ENCODE measurements at places on chromosomes 1 and 21.

- no peak for DNase-seq
Measured at GRCh38 chr1:171904778-171905450, 63.6 kb downstream of the DNM3 start.

DNA sequence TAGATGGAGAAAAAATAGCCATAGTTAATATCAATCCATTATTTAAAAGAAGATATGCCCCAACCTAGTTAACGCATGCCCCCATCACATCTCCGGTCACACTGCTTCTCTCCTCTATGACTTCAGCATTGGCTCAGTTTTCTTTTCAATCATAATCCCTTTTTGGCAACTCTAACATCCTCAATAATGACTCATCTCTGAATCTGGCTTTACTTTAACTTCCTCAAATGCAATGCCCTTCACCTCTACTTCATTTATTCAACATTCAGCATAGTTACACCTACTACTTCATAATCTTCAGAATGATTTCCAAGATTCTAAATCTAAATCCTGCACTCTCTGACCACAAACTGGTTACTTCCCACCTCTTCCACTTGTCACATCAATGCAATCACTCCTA lies 417.3 kb downstream of the USH2A start:
- peak; percentile 20 for DNase-seq

DNA sequence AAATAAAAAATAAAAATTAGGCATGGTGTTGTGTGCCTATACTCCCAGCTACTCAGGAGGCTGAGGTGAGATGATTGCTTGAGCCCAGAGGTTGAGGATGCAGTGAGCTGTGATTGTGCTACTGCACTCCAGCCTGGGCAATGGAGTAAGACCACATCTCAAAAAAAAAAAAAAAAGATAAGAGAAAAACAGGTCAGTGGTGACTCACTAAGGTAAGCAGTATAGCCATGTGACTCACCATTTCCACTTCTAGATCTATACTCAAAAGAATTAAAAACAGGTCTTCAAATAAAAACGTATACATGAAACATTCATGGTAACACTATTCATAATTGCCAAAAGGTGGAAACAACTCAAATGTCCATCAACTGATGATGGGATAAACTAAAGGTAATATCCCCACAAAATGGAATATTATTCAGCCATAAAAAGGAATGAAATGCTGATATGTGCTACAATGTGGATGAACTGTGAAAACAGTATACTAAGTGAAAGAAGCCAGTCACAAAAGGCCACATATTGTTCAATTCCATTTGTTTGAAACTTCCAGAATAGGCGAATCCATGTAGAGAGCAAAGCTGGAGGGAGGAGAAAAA lies 75.1 kb downstream of the ZNF281 start:
- DNase-seq: no peak

- DNase-seq: no peak
Measured at GRCh38 chr1:172661107-172661506, 2.2 kb downstream of the FASLG start.

DNA sequence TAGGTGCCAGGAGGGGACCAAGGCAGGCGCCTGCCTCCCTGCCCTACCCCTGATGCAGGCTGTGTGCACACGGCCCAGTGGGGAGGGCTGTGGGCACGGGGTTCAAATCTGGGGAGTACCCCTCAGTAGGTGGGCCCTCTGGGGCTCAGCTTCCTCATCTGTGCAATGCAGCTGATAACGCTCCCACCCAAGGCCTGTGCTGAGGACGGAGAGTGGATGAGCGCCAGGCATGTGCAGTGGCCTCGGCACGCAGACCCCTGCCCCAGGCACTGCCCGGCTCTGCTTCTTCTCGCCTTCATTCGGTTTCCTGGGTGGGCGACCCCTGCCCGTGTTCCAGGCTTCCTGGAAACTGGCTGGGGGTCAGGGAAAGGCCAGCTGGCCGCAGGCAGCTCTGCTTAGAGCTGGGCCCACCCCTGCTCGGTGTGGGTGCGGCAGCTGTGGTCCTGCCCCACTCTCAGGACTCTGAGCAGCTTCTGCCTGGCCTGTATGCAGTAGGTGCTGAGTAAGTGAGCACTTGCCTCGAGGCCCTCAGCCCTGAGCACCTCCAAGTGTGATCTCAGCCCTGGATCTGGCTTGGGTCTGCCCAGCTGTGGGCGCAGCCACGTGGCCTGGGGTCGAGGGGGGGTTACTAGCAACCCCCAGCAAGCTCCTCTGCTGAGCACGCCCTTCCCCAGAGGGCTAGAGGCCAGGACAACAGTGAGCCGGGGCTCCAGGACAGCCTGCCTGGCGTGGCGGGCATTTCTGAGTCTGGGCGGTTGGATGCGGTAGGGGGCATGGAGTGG lies 11.9 kb upstream of the TNFRSF14 start:
- DNase-seq: no peak

GRCh38 chr1:24540051-24540905 lies 15.6 kb upstream of the NCMAP start:
- no peak for DNase-seq

DNA sequence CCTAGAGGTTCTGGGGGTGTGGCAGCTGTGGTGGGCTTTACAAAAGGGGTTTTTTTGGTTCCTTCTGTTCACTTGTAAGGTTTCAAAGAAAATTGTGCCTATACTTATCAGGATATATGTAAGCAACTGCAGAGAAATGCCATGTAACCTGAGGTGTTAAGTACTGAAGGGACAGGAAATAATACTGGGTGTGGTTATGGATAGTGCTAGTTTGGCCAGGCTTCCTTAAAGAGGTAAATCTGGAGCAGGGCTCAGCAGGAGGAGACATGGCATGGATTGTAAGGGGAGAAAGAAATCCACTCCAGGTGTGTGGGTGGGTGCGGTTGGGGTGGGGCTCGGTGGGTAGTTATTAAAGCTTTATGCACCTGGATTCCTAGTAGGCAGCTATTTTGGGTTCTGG lies 28.3 kb downstream of the KIRREL1 start:
- DNase-seq: no peak

- DNase-seq: no peak
Measured at GRCh38 chr1:30372792-30373433, 350.5 kb downstream of the MATN1 start.

GRCh38 chr1:212864201-212864600 lies 6.1 kb downstream of the FLVCR1 start:
- DNase-seq: no peak

DNA sequence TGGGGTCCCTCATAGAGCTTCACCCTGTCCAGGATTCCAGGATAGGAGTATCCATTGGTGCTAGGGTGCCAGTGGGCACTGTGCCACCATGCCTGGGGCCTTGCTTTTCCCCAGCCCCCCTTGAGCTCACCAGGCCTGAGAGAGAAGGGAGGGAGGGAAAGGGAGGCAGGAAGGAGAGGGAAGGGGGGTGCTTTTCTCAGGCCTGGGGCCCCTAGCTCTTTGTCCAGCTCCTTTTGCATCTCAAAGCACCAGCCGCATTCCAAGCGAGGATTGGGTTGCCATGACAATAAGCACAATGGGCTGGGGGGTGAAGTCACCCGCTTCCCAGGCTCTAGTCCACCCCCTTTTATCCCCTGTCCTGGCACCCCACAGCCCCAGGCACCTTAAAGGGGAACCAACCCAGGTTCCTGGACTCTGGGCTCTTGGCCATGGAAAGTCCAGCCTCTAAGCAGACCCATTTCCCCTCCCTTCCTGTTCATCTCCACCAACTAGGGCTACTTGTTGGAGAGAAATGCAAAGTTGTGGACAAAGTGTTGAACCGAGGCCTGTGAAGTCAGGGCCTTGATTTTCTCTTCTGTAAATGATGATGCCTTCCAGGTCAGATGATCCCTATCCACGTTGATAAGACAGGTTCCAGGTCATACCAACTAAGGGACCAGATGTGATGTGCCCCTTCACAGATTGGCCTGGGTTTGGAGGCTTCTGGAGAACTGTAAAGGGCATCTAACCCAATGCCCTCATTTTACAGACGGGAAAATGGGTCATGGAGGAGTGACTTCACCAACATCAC lies 11.4 kb downstream of the THBS3 start:
- DNase-seq: no peak

- no peak for DNase-seq
Measured at GRCh38 chr1:55636696-55637095, 421.5 kb upstream of the USP24 start.

DNA sequence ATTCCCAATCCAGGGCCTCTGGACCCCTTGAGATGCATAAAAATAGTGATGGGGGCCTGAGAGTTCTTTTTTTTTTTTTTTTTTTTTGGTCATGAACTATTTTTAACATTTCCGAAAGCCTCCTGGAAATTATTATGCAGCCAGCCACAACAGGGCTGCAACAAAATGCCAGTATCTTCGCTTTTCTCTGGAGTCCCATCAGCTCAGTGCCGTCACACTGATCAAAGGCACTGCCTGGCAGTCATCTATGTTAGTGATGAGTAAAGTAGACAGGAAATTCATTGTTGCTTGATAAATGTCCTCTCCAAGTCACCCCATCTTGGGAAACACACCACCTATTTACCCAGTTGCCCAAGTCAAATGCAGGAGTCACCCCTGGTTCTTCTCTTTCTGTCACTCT lies 15.2 kb upstream of the PEF1 start:
- no peak for DNase-seq

Measured in GM04504 (cell line).